ENCODE measurements at places on chromosomes 16 and 17.

DNA sequence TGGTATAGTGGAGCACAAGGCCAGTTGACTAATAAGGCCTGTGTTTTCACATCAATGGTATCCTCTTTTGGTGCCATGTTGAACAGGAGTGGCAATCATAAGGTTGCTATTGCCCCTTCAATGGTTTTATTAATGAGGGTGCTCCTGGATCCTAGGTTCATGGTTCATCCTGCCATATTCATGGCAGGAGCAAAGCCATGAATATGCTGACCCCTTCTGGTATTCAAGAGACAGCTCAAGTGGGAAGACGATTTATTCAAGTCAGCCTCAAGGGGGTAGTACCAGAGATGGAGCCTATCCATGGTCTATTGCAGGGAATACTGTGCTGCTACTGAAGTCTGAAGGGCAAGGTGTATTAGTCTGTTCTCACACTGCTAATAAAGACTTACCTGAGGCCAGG is 2.6 kb downstream of the ABCA9 start:
- no peak for DNase-seq

DNA sequence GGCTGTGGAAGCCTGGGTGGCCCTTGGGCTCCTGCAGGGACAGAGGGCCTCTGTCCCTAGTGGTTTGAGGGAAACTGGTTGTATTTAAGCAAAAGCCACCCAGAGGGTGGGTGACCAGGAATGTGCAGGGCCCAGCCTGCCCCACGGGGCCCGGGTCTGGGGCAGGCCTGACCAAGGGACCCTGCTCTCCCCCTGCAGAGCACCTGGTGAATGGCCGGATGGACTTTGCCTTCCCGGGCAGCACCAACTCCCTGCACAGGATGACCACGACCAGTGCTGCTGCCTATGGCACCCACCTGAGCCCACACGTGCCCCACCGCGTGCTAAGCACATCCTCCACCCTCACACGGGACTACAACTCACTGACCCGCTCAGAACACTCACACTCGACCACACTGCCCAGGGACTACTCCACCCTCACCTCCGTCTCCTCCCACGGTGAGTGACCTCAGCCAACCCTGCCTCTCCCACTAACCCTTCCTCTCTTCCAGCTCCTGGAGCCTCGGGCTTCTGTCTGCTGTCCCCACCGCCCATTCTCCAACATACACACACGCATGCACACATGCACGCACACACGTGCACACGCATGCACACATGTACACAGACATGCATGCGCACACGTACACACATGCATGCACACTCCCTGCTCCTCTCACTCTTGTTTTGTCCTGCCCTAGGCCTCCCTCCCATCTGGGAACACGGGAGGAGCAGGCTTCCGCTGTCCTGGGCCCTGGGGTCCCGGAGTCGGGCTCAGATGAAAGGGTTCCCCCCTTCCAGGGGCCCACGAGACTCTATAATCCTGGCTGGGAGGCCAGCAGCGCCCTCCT is 10.4 kb downstream of the GALK1 start:
- no peak for DNase-seq

DNA sequence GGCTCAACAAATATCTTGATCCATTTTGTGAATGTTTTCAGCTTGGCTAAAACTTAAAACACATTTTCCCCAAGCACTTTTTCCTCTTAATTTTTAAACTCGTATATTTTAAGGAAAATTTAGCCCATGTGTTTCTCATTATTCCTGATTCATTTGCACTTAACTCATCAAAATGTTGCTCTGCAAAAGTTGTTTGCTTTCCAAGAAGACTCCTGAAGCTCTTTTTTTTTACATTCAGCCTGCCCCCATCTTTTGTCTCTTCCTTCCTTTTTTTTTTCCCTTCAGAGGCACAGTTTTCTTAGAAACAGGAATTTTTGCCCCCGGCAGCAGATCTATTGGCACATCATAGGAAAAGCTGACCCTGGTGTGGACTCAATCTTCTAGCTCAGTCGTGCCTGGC is 155.0 kb upstream of the SALL1 start:
- DNase-seq: no peak

- DNase-seq: no peak
These were observed 15.3 kb downstream of the TMEM204 start for GRCh38 chr16:1548727-1549126.

DNA sequence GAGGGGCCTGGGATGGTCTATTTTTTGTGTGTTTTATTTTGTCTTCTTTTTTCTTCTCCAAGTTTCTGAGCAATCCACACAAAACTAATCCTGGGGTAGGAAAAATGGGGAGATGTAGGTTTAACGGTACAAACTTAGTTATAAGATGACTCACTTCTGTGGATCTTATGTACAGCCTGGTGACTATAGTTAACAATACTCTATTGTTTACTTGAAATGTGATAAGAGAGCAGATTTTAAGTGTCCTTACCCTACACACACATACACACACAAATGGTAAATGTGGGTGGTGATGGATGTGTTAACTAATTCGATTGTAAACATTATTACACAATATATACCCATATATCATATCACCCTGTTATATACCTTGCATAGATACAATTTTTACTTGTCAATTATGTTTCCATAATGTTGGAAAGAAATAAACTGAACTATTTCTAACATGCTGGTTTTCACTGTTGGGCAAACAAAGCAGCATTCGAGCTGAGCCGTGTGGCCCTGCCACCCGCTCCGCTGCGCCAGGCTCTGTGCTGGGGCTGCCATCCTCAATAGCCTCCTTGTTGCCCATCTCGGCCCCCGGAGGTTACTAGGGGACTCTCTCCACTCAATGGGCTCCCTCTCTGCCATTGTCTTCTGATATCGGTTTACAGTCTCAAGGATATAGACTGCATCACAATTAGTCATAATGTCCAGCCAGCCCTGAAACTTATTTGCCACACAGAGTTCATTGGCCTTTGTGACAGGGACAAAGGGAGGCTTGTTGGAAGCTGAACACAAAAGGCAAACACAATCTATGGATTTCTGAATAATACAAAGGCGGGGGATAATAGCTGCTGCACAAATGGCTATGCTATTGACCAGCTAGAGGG is 380.3 kb upstream of the MAF start:
- DNase-seq: no peak

DNA sequence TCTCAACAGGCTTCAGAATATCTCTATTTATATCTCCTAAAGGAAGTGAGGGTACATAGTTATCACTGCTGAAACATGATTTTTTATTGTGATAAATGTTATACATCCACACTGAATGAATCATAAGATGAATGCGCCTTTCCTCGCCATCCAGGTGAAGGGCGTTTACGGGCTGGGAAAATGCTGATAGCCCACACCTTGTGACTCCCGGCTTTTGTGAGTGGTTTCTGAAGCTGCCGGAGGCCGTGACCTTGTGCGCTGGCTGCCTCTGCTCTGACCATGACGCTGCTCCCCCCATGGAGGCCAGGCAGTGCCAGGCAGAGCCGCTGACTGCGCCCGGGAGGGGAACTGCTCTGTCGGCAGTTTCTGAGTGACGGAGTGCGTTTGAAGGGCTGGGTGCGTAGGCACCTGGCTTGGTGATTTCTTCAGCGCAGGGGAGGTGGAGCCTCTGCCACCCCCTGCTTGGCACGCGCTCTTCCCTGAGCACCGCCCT is 97.2 kb downstream of the RAP1GAP2 start:
- DNase-seq: no peak

GRCh38 chr16:66427036-66427860 is at the start of gene BEAN1:
BEAN1 (plus strand) TSS chr16:66427295; CDS start chr16:66437677, 10,382 bp downstream.
- no peak for DNase-seq

DNA sequence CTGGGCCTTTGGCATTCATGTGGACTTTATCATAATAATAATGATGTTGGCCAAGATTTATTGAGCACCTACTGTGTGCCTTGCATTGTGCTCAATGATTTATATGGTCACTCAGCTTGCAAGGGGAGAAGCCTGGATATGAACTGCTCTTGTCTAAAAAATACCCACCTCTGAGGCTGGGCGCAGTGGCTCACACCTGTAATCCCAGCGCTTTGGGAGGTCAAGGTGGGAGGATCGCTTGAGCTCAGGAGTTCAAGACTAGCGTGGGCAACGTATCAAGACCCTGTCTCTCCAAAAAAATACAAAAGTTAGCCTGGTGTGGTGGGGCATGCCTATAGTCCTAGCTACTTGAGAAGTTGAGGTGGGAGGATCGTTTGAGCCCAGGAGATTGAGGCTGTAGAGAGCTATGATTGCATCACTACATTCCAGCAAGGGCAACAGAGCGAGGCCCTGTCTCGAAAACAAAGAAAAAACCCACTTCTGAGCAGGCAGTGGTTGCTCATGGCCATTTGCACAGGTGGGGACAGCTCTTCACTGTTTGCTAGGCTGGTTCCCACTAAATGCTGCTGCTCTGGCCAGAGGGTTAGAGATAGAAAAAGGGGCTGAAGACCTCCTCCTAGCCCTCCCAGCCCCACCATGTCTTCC is 4.3 kb upstream of the ADGRG1 start:
- no peak for DNase-seq

DNA sequence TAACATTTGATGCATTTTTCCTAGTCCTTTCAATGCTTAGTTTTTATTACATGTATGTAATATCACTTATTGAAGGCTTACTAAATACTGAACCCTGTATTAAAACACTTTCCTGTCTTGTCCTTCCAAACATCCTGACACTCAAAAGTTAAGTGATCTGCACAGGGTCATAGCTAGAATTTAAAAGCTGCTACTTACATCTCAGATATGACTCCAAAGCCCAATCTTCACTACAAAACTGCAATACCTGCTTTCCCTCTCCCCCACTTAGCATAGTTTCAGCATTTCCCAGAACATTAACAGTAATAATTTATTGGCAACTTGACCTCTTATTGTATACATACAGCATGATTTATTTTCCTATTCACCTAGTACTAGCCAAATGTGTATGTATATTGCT is 4.3 kb upstream of the TRIM37 start:
- DNase-seq: no peak

GRCh38 chr16:13897806-13898205 is 22.1 kb upstream of the ERCC4 start:
- DNase-seq: no peak

- no peak for DNase-seq
These were observed 89.9 kb downstream of the TBC1D16 start for GRCh38 chr17:79945591-79946255.

GRCh38 chr16:51757505-51757904 is 606.4 kb upstream of the SALL1 start:
- no peak for DNase-seq

GRCh38 chr17:61480414-61480807 is 28.2 kb downstream of the TBX4 start:
- DNase-seq: no peak

GRCh38 chr17:29575511-29576213 is 7.2 kb downstream of the TP53I13 start:
- DNase-seq: no peak

GRCh38 chr17:5762191-5762590 is 177.9 kb upstream of the NLRP1 start:
- no peak for DNase-seq

DNA sequence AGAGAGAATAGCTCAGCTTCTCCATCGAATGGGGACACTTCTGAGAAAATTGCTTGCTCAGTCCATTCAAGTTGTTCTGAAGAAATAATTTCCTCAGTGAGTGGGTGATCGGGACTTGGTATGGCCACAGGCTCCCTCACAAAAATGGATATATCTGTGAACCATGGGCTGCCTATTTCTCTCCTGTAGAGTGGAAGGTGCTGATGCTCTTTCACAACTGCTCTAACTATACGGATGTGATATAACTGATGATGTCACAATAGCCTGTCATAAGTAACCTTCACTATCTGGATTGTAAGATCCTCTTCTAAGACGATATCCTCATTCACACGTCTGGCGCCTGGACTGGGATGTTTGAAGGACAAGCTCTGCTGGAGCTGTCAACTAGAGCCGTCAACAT is 4.7 kb upstream of the CCL18 start:
- DNase-seq: no peak

DNA sequence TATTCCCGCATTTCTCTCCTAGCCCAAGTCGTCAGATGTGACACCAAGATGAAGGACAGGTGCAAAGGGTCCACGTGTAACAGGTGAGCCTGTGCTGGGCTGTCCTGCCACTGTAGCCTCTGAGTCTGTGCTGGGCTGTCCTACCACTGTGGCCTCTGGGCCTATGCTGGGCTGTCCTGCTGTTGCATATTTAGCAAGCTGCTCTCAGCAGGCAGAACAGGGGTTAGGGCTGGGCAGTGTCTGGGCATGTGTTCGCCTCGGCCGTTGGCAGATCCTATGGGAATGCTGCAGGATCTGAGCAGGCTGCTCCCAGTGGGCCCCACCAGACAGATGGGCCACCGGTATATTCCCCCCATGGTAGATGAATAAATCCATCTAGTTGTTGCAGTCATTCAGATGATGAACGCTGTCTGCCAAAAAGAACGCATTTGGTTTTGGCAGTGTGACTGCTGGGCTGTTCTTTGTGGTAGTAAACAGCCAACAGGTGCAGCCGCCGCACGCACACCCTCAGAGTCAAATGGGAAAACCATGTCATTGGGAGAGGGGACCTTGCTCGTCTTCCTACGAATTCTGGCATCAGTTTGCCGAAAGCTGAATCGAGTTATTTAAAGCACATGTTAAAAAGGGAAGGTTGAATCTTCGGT is 49.2 kb downstream of the CRISPLD2 start:
- no peak for DNase-seq

DNA sequence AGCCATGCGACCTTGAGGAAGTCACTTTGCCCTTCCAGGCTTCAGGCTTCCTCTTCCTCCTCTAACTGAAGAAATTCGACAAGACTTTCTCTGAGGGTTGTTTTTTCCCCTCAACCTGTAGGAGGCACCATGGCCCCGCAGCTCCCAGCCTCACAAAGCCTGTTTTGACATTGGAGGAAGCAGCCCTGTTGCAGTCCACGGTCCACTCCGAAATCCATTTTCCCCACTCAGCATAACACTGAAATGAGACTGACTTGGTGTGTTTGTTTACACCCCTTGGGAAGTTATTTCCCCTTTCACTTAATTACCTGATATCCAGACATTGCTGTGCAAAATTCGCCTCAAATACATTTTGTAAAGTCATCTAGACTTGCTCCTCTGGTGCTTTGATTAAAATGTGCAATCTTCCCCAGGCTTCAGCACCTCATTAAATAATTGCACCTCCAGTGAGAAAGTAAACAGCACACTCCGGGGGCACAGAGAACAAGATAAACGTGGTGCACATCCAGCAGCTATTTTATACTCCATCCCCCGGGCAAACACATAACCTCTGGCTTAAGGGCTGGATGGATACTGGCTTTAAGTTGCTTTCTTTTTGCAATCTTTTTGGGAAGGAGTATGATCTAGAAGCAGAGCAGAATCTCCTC is 41.4 kb upstream of the PIRT start:
- DNase-seq: no peak

- DNase-seq: no peak
These were observed 2.7 kb downstream of the TFAP4 start for GRCh38 chr16:4270091-4270490.

GRCh38 chr17:4394208-4395110 is 28.0 kb upstream of the UBE2G1 start:
- no peak for DNase-seq

DNA sequence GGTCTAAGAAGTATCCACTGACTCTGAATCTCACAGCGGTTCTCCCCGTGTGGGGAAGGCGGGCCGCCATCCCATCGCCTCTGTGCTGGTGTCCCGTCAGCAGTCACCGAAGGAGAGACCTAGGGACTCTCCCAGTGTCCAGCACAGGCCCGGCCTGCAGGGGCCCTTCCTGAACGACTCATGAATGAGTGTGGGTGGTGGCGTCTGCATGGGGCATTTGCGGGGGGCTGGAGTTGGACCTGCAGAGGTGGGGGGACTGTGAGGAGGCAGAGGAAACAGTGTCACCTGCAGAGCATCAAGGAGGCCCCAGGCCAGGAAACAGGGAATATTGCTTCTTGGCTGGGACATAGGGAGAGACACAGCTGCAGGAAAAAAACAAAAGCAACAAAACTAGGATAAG is 10.3 kb downstream of the KCNG4 start:
- DNase-seq: no peak

- DNase-seq: no peak
These were observed 113.2 kb downstream of the PRKCB start for GRCh38 chr16:23948949-23949411.
